ENCODE measurements at places on chromosomes 1 and 21.

DNA sequence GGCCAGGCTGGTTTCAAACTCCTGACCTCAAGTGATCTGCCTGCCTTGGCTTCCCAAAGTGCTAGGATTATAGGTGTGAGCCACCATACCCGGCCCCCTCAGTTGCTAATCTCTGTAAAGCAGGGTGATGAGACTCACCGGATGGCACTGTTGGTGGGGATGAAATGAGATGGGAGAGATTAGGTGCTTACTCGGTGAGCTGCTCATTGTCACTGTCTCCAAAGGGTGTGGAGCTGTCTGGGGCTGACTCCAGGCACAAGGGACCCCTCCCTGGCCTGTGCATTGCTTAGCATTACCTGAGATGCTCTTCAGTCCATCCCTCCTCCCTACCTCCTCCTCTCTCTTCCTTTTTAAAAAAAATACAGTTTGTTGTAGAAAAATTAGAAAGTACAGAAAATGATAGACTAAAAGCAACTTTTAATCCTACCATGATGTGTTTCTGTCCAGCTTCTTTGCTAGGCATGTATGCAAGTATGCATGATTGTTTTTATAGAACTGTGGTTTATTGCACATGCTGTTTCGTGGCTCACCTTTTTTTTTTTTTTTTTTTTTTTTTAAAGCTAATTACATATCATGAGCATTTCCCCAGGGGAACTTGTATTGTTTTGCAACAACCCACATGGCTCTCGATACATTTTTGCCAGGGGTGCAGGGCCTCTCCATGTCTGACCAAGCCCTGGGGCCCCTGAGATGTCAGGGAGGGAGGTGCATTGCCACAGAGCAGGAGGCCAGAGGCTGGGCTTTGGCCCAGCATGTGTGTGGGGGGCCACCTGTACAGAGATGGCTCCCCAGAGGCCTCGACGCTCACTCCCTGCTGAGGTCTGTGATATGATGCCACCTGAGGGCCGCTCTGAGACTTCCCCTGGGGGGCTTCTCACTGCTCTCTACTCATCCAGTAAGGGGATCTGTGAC lies 55.4 kb downstream of the ARHGEF10L start:
- DNase-seq: peak; percentile 32

DNA sequence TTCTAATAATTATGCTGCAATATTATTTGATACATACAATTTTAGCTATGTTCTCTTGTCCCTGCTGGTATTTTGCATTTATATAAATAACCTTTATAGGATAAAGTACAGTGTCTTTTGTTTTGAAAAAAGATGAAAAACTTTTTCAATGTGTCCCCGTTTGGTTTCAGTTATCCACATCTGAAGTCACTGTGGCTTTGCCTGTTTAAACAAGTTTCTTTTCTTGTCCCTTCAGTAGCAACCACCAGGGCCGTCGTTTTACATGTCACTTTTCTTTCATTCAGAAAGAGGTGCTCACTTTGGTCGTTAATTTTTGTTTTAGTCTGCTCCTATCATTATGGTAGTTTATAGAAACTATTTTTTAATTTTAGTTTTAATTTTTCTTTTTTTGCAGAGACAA lies 41.4 kb downstream of the RABGAP1L start:
- DNase-seq: no peak

GRCh38 chr1:14625572-14625971 lies 27.1 kb downstream of the KAZN start:
- DNase-seq: no peak

DNA sequence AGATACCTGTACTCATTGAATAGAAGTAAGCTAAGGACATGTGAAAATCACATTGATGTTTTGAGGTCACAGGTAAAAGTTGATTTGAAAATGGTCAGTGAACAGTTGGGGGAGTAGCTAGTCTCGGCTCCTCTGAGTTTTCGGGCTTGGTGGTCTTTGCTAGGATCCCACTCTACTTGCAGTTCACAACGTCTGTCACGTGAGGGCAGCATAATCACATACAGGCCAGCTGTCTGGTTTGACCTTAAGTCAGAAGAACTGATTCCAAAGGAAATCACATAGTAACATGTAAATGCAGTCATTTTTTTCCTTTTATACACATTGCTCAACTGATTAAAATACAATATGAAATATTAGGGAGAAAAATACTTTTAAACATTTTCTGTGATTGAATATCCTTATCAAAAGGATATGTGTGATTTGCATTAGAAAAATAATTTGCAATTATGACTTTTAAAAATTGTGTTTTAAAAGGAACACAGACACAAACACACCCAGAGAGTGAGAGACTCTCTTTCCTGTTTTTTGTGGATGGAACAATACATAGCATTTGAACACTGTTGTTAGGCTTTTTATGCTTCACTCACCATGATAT lies 21.8 kb upstream of the PDC start:
- peak; percentile 79 for DNase-seq

DNA sequence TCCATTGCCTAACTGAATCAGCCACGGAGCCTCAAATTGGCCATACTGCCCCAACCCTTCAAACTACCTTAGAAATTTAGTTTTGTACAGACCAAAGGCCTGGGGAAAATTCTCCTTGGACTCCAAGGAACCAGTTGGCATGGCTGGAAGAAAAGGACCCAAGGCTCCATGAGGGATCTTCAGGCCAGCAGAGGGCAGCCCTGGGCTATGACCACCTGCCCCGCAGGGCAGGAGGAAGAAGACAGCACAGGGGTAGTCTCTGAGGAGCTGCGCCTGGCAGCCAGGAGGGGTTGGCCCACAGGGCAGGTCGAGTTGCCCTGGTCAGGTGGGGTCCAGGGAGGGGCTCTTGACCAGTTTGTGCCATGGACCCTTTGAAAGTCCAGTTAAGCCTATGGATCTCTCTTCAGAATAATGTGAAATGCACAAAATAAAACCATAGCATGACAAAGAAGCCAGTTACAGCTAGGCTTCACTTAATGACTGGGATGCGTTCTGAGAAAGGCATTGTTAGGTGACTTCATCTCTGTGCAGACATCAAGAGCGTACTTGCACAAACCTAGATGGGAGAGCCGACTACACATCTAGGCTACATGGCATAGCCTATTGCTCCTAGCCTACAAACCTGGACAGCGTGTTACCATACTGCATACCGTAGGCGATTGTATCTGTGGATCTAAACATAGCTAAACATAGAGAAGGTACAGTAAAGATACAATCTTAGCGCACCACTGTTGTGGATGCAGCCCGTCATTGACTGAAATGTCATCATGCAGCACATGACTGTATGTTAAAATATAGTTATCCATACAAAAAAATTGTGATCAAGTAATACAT lies 26.1 kb downstream of the CACNA1S start:
- DNase-seq: peak; percentile 35

GRCh38 chr1:162026881-162027280 lies 3.2 kb upstream of the OLFML2B start:
- no peak for DNase-seq

DNA sequence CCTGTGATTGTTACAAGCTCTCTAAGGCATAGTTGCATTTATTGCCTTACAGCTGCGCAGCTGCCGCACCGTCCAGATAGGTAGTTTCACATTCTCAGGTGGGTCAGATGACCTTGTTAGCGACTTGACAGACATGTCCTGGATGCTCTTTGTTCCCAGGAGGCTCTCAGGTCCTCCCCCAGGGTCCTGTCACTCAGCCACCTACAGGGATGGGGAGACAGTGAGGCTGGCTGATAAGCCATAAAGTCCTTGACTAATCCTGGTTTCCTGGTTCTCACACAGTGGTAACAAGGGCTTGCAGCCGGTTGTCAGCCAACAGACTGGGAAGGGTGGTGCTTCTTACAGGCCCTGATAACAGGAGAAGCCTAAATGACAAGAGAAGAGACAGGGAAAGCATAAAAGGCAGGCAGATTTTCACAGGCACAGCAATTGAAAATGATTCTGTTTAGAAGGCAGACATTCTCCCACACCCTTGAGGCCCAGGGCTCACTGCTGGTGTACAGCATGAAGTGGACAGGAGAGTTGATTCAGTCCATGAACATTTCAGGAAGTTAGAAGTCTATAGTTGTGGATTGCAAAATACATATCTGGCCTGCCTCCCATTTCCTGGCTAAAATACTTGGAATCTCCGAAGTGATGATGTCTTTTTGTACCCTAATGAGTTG lies 2.9 kb downstream of the ARF1 start:
- peak; percentile 80 for DNase-seq

- no peak for DNase-seq
These were observed 42.8 kb upstream of the SIM2 start for GRCh38 chr21:36656138-36656537.

- no peak for DNase-seq
These were observed 29.8 kb downstream of the FHAD1 start for GRCh38 chr1:15276691-15277446.

DNA sequence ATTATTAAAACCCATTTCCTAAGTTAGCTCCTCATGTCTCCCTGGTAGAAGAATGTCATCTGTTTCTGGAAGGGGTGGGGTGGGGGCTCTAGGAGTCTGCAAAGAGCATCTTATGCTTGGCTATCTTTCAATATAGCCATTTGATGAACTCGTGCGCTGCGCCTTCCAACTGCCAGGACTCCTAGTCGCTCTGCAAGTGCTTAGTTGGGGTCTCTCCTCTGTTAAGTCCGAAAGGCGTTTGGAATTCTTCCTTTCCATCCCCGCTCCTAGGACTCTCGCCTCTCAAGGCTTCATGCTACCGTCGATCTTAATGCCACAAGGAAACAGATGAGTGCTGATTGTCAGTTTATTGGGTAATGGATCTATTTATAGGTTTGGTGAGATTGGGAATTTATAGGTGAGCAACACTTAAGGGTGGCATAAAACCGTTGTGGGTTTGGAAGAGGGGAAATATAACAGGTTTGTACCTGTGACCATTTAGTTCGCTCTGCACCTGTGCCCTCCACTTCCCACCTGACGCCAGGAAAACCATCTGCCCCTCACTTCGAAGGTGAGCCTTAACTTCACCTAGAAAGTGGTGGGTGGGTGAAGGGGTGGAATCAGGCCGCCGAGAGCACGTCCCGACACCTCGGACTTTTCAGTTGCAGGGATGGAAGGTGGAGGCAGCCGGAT lies 1.1 kb downstream of the KCNH1 start:
- DNase-seq: no peak

DNA sequence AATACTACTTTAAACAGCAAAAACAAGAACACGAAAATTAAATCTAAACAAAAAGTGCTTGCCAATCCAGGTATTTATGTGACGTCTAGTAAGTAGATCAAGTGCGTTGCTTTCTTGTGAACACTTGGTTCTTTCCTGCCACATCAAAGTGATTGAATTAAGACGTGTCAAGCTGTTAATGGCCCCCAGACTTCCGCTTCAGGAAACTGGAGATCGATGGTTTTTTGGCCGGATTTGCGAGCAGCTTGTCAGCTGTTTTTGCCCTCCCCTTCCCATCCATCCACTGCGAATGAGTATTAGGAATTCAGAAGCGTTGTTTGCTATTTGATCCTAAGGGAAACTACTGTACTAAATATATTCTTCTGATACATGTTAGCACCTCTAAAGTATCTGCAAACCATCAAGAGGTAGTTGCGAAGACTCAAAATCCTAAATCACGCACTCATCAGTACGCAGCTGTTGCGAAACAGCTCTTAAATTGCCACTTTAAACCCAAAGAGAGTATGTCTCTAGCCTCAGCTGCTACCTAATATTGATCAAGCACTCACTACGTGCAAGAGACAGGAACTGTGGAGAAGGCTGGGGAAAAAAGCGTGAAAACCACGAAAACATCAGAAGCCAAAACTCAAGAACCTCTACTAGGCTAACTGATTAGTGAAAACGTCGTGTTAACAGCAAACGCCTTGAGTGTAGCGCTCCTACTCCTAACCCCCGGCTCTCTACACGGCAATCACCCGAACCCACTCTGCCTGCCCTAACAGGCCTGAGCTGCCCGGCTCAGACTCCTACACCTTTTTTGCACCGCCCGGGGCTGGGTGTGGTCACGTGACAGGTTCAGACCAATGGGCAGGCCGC lies 473 bp upstream of the BRDT start:
- no peak for DNase-seq

GRCh38 chr21:37907076-37907475 lies 9.2 kb downstream of the KCNJ6 start:
- no peak for DNase-seq

- no peak for DNase-seq
These were observed 7.0 kb upstream of the TRIT1 start for GRCh38 chr1:39890273-39890672.

DNA sequence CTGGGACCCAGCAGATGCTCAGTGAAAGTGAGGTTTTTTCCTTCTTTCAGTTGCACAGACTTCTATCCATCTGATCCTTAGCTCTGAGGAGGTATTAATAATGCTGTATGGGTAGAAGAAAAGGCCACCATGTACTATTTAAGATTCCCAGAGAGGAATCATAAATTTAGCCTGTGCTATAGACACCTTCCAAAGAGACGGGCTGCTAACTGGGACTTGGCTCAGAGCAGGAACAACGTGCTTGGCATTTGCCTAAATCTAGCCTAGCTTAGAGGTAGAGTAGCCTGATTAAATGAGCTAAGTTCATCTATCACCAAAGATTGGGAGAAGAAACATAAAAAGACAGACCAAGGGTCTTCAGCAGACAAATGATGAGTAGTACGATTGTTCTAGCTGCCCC lies 176.9 kb upstream of the BEND5 start:
- no peak for DNase-seq

- no peak for DNase-seq
These were observed 1.6 kb downstream of the CD53 start for GRCh38 chr1:110874324-110875215.

DNA sequence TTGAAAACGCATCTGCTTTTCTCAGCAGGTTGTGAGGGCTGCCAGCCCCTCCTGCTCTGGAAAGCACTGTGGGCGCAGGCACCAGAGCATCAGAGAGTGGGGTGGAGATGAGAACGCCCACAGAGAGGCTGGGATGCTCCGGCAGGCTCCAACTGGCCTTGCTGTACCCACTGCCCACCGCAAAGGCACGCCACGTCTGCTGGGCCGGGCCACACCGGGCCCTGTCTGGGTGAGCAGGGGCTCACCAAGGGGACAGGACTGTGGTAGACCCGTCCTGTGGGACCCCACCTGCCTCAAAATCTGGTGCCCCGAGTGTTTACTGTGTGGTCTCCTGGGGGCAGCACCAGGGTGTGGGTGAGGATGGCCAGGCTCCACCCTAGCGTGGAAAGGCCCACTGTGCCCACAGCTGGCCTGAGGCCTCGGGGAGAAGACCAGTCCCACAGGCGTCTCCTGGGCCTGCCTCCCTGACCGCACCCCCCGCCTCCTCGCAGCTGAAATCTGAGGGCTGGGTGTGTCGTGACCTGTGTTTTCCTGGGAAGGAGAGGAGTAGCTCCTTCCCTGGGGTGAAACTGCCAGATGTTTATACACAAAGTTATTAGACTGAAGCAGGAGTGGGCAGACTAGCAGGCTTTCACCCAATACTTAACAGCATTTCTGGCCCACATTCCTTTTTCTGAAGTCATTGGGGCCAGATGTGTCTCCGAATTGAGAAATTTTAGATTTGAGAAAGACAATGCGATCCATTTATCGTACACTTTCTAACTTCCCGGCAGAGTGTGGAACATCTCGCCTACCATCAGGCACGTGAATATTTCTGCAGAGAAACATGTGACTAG lies 53.8 kb downstream of the STUM start:
- DNase-seq: peak; percentile 76

GRCh38 chr1:3594706-3595377 lies 16.5 kb downstream of the MEGF6 start:
- no peak for DNase-seq

- peak; percentile 9 for DNase-seq
These were observed 31.6 kb upstream of the SOX13 start for GRCh38 chr1:204041232-204041767.
